ENCODE measurements at places on chromosomes 4 and X. TPM values are rescaled to one million over a fixed set of nuclear protein-coding genes. Genes with fewer than 3 reads are reported as not detected.

Gene CENPVL1
- 0.31 TPM for total RNA-seq

Gene PPBP
- total RNA-seq: not detected

DNA sequence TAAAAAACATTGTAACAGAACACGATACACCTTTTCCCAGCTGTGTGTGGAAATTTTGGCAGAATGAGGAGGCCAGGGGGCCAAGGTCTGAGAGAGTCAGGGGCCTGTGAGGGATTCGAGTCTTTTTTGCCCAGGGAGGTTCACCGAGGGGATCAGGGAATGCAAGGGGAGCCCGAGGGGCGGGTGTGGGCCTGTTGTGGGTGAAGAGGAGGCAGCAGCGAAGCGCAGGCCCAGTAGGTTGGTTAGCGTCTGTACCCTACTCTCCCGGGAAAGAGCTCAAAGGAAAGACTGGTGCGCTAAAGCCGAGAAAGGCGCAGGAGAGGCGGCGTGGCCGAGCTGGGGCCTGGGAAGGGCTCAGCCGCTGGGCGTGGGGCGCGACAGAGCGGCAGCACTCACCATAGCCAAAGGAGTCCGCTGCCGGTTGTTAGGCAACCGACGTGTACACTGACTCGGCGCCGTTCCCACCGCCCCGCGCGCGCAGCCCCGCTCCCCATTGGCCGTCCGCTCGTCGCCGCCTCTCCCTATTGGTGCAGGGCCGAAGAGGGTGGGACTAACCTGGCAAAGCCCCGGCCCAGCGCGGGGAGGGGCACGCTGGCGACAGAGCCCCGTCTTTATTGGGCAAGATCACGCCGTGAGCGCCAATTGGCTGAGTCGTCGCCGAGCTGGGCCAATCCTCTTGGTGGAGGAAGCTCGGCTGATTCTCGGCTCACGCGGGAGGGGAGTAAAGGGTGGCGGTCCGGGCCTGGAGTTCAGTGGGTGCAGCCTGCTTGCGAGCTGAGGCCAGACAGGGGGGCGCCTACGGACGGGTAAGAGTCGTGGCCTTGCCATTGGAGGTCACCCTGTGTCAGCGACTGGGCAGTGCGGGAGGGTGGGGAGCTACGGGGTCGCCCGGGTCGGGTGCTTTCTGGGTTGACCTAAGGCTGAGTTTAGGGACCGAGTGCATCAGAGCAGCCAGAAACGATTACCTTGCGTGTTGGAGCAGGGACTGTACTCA is at the start of the genes CETN2 and NSDHL:
Gene CETN2 (minus strand): TSS at position 446 of the 994 bp plus-strand sequence. CDS start 47 bp downstream, at position 399.
Gene NSDHL (plus strand): TSS at position 752 of the 994 bp plus-strand sequence. CDS start 15,262 bp downstream, outside the sequence.
- peak within 1 kb of the TSS; percentile 93 for H3K4me3 ChIP-seq
- peak; percentile 94 for DNase-seq
- peaks cover 11% of the 10 kb centered on the region for H3K36me3 ChIP-seq
- H3K27me3 ChIP-seq: no peaks in the 10 kb centered on the region
- H3K4me1 ChIP-seq: peaks cover 16% of the 10 kb centered on the region

DNA sequence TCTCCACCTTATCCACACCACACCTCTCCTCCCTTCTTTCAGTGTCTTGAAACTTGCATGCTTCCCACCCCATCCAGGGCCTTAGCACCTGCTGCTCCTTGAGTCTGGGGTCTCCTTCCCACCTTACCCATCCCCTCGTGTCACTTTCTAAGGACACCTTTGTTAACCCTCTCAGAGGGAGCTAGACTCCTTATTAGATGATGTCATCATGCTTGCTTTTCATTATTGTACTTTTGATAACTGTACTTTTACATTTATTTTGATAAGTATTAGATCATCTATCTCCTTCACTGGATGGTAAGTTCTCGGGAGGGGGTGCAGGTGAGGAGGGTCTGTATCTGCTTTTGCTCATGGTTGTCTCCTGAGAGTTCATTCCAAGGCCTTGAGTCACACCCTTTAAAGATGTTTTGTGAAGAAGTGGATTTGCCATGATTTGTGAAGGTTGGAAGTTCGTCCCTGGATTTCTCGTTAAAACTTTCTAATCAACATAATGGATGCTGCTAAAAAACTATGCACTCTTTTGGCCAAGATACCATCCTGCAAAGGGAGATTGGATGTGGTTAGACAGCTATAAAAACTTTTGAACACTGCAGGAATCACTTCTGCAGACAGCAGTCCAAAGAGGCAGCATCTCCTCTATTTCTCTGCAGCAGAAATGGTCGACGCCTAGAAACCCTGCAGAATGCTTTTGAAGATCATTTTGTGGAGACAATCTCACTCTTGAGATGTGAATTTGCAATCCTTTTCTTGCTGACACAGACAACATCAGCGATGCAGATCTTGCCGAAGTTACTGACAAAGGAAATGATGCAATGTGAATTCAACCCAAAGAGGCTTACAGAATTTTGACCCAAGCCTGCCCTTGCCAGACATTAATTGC is 69.6 kb downstream of the ENPP6 start:
- DNase-seq: no peak
- H3K4me1 ChIP-seq: peaks cover 27% of the 10 kb centered on the region
- no peaks in the 10 kb centered on the region for H3K36me3 ChIP-seq
- H3K27me3 ChIP-seq: no peaks in the 10 kb centered on the region

- peaks cover 3% of the 10 kb centered on the region for H3K36me3 ChIP-seq
- peak; percentile 60 for DNase-seq
- peak overlapping the region; percentile 100 for H3K27ac ChIP-seq
These were observed 1.4 kb downstream of the ANKRD17 start for GRCh38 chr4:73257234-73257633.

All from mesothelial cell of epicardium (in vitro differentiated cells).